Upper lobe of left lung (tissue), 6 donors: ENCODE measurements at places on chromosomes 13 and 19. TPM values are rescaled to one million over a fixed set of nuclear protein-coding genes. Genes with fewer than 3 reads are reported as not detected.

The BRSK1 gene
- 1.0 TPM for total RNA-seq

The FBN3 gene
- 0.10 TPM for total RNA-seq

The PBX4 gene
- 7.0 TPM for total RNA-seq

The SMIM7 gene
- 73.8 TPM for total RNA-seq

The CLIP3 gene
- total RNA-seq = 3.0 TPM
